ENCODE measurements at places on chromosomes 3 and 15.

DNA sequence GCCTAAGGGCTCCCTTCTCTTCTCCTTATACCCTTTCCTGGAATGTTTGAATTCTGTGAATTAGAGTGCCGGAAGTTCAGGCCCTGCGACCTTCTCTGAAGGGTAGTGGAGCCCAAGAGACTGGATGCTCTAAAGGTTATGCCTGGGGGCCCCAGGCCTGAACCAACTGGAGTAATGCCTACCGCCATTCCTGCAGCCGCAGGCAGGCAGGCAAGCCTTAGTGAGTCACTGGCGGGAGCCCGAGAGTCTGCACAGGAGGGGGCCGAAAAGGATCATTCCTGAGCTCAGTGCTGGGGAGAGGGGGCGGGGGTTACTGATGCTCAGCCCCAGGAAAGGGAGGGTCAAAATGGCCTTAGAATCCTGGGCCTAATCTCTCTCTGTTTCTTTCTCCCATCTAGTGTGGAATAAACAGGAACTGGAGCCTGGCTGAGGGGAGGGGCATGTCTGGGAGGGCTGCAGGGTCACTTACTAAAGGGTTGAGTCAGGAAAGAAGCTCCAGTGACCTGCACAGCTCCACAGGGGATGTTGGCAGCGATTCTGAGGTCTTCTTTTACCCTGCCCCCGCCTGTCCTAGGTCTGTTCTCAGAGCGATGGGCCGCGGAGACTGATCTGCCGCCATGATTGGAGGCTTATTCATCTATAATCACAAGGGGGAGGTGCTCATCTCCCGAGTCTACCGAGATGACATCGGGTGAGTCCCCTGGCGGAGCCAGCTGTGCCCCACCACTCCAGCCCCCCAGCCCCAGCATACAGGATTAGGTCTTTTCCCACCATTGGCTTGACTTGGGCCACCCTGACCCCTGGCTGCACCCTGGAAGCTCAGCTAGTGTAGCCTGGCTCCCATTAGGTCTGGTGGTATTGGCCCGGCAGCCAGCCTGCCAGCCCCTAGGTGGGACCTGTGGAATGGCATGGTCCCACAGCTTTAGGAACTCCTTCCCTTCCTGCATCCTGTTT is 2.0 kb downstream of the AP2M1 start:
- DNase-seq = no peak

DNA sequence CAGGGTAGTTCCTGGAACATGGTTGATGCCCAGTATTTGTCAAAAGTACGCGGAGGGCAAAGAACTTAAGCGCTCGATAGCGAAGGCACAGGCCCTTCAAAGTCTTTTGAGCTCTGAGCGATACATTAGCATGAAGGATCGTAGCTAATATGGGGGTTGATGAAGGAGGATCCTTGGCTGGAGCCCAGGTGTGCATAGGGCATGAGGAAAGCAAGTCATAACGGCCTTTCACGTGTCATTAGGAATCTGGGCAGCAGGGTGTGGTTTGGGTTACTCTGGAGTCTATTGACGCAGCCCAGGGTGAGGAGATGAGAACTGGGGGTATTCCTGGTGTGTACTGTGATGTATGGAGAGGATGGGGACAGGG is 31.7 kb downstream of the SPINK8 start:
- DNase-seq = peak; percentile 50

DNA sequence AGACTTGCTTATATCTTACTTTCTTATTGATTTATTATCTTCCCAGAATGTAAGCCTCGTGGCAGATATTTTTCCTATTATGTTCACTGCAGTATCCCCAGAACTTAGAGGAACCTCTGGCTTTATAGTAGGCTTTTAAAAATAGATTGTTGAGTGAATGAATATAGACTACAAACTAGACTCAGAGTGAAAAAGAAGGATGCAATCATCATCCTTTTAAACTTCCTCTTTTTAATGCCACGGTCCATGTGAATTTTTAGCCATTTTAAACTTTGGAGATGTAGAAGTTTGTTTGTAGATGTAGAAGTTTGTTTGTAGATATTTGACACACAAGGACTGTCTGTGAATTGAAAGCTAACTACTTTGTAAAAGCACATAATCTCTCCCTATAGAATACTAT is 7.2 kb upstream of the P2RY12 start:
- no peak for DNase-seq

GRCh38 chr3:128367761-128368160 is 98.9 kb downstream of the DNAJB8 start:
- DNase-seq = no peak

DNA sequence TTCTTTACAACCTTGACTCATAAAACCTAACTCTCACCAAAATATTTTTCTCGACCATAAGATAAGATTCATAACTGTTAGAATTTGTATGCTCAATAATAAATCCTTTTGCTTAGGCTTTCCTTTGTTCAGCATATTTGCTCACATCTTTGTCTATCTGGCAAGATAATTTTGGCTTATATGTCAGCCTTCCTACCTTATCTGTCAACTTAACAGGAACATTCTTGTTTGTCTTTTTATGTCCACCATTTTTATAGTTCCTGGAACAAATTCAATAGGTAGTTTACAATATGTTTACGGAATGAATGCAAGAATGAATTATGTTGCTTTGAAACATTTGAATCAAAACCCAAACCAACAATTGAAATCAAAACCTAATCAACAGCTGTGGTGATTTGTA is 41.0 kb upstream of the P2RY1 start:
- DNase-seq = no peak

DNA sequence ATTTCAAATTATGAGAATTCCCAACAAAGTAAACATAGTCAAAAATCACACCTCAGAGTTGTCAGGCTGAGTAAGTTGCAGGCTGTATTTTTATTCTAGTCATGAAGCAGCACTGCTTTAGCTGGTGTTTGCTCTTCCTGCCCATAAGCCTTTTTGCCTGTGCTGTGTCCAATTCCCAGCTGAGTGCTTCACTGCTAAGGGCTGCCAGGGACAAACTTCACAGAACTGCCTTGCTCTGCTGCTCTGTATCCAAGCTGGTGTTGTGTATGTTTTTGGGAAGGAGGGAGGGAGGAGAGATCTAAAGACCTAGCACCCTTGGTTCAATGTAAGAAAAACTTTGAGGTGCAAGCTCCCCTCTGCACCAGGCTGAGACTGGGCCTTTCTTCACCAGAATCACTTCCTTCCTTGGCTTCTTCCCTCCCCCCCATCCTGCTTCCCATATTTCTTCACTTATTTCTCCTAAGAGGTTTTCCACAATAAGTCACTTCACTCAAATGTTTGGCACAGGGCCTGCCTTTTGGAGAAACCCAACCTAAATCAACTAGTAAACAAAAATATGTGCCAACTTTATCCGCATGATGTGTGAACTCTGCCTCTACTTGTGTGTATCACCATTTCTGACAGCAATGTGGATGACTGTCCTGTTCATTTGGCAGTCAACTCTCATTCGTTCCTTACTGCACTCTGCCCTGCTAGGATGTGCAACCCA is 156.1 kb downstream of the TBL1XR1 start:
- DNase-seq = no peak

DNA sequence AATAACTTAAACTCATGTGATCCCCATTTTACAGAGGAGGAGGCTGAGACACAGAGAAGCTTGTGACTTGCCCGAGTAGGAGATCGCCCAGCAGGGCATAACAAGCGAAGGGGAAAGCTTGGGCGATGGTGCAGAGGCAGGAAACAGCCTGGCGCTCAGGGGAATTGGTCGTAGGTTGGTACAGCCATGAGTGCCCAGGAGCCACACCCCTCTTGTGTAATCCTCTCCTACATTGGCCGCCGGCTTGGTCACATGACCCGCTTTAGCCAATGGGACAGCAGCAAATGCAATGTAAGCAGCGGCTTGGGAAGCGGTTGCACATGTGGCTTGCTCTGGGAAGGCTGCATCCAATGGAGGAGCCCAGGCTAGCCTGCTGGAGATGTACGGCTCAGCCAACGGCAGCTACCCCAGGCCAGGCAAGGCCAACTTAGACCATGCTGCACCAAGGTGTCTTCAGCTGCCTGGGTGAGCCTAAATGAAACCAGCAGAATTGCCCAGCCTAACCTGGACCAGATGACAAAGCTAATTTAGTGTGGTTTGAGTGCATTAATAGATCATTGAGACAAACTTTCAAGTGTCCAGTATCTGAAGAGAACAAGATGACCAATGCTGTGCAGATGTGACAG is 50.3 kb upstream of the SLC6A6 start:
- no peak for DNase-seq

DNA sequence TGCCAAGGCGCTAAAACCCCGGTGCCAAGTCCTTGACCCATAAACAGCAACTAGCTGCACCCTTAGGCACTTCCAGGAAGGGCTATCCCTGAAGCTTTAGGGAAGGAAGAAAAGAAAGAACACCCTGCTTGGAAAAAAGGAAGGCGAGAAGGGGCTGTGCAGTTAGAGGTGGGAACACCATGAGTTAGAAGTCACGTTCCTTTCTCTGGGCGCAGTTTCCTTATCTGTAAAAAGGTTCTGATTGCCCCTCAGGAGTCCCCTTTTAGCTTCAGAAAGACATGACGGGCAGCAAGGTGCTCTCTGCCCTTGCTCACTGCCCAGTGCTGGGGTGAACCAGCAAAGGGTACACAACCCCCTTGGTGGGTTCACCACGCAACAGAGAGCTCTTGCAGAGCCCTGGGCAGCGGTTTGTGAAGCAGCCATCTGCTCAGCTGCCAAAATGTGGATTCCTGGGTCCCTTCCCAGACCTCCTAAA is 798 bp downstream of the GCHFR start:
- DNase-seq = no peak

DNA sequence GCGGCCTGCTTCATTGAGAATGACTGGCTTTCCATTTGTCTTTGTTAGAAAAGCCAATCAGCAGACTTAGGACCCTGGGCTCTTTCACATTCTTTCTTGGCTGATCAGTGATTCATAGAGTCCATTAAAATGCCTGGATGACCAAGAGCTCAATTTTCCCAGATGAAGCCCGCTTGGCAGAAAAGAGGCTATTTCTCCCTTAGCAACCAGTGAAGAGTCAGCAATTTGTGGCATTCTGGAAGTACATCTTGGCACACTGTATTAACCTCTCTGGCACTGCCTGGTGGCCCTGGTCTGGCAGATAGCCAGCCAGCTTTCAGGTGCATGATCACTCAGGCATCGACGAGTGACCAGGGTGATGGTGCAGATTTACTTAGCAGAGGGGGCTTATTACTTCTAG is 145.7 kb upstream of the PLAAT1 start:
- no peak for DNase-seq

- no peak for DNase-seq
Measured at GRCh38 chr3:169337500-169338078, 325.9 kb downstream of the MECOM start.

GRCh38 chr3:170421111-170421641 is 2.5 kb downstream of the CLDN11 start:
- DNase-seq = no peak

DNA sequence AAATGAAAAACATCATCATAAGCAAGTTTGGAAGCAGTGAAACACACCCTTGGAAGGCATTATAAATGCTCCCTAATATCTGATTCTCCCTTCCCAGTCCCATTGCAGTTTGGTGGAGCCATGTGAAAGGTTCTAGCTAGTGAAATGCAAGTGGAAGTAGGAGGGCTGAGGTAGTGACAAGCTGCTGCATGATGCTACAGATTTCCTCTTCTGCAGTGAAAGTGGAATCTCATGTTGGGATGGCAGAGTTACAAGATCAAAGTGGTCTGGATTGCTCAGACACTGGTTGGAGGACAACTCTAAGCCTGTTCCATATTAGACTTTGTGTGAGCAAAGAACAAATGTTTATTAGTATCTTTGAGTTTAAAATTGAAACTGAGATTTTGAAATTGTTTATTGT is 3.3 kb upstream of the PDCD6IP start:
- DNase-seq = no peak

- DNase-seq = no peak
Measured at GRCh38 chr15:38522922-38523321, 41.7 kb downstream of the RASGRP1 start.

- DNase-seq = no peak
Measured at GRCh38 chr15:73930371-73930770, 4.1 kb downstream of the LOXL1 start.

GRCh38 chr15:23569151-23569925 is 3.9 kb downstream of the MKRN3 start:
- DNase-seq = no peak

GRCh38 chr3:38968891-38969290 is 82.9 kb downstream of the SCN11A start:
- DNase-seq = no peak

DNA sequence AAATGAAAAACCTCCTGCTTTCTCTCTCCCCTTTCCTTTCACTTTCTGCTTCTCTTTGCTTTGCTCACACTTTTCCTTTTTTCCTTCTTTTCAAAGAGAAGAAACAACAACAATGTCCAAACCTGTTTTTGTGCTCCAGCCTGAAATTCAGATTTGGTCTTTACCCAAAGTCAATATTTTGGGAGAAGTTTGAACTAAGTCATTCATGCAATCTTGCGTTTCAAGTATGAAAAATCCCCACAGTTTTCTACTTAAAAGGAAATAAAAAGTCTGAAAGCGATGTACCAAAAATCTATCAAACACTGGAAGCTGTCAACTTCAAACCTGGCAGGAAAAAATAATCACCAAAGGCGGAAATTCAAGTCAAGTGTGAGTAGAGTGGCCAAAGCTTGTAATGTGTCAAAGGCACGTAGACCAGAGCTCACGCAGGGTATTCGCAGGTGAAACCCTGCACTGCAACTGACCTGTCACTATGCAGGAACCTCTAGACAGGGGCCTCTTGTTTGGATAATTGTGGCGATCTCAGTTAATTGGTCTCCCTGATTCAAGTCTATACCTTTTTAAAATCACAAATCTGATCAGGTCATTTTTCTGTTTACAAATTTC is 118.8 kb upstream of the GALNT15 start:
- no peak for DNase-seq

DNA sequence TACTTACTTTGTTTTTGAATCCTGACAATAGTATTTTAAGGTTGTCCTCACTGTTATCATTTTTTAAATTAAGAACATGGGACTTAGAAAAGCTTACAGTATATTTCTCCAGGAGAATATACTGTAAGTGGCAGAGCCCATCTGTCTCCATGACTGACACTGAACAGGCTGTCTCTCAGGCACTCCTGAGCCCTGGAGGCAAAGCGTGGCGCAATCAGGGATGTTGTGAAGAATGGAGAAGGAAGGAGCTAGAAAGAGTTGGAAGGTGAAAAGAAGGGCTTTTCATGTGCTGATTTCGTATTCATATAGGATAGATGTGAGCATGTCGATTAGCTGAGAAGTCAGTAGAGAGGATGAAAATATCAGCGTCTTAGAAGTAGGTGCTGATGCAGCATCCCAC is 41.5 kb downstream of the FGF12 start:
- no peak for DNase-seq

DNA sequence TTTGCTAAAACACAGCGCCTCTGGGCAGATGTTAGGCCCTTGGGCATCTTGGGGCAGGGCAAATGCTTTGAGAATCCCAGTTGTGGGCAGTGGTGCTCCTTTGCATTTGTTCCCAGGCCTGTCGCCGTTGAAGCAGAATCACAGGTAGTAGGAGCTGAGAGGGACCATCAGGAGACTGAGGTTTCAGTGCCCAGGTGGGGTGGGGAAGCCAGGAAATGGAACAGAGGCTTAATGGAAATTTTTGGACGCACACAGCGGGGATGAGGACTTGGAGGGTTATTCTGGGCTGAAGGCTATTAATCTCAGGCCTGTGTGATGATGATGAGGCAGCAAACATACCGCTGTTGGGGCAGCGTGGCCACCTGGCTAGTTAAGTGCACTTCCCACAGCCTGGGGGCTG is 99.5 kb downstream of the SV2B start:
- no peak for DNase-seq

Data from left lobe of liver (tissue), 2 donors.